ENCODE measurements at places on chromosomes 7 and 10.

DNA sequence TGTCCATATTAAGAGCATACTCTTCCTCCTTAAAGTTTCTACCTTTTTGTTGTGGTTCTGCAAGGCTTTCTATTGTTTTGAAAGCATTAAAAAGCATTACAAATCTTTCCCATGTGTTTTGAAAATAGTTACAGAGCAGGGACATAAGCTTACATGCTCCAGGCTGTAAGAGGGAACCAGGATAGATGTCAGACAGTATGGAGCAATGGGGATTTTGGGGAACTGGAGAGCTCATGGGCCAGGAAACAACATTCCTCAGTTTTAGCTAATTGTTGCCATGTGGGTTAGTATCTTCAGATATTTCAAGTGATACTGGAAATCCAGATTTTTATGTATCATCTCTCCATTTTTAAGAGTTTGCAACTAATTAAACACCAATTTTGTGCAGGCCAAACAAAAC, 3.5 kb downstream of the MDFIC start:
- DNase-seq = no peak

DNA sequence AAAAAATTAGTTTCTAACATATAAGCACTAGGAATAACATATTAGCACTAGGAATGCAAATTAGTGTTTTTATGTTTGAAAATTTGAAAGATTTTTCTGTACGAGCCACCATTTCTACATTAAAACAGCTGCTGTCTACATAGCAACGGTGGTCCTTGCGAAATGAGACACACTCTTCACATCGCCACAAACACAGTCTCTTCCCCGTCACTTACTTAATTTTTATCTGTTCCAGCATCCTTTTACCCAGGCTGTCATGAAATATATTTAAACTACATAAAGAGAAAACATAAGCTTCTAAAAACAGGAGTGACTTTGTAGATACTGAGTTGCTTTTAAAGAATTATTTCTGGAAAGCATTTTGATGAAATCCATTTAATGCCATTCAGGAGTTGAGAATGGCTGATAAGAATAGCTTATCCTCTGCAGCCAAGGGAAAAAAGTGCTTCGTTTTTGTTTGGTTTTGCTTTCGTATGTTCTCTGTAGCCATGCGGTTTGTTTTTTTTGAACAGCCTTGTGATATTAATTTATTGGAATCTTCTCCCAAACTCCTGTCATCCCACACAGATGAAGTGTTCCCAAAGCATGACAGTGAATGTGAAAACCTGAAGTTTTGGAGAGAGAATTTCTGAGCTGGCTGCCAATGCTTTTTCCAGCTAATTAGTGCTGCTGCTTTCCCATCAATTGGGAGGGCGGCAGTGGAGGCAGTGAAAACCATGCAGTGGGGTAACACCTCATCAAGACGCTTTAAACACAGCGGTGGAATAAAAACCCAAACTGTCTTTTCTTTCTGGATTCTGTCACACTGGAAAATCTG, 603.7 kb upstream of the ADARB2 start:
- peak; percentile 1 for DNase-seq

DNA sequence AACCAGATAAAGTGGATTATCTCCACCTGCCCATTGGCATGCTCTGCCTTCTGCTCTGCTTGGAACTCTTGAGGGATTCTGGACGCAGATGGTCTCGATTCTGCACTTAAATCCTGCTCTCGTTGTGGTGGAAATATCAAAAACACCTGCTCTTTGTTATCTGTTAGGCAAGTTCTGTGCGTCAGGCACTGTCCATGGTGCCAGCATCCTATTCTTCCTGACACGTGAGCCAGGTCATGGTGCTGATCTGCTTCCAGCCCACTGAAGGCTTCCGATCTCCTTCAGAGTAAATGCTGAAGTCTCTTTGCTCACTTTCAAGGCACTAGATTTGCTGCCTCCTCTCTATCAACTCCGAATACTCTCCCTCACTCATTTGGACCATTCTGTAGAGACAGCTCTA, 505.6 kb downstream of the HTR7 start:
- no peak for DNase-seq

DNA sequence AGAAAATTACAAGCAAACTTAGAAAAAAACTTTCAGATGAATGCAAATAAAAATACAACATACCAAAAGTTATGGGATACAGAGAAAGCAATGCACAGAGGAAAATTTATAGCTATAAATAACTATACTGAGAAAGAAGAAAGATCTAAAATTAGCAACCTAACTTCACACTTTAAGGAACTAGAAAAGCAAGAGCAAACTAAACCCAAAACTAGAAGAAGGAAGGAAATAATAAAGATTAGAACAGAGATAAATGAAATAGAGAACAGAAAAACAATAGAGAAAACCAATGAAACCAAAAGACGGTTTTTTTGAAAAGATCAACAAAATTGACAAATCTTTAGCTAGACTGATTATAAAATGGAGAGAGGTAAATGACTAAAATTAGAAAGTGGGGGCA, 9.6 kb upstream of the STRA8 start:
- no peak for DNase-seq

- DNase-seq = no peak
These were observed 698.3 kb downstream of the PARD3 start for GRCh38 chr10:34116681-34117271.

DNA sequence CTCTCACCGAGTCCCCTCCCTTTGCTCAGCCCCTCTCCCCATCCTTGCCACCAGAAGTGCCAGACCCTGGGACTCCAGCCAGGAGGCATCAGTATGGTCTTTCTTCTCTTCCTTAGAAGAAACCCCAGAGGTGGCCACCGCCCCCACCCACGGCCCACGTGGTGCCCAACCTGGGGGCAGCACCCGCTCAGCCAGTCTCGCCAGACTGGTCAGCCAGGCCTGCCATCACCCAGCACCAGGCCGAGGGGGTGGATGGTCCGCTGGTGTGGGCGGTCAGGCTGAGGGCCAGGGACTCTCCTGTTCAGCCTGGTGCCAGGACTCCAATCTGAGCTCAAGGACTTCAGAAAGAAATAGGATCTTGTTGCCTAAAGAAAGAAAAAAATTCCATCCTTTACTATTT, 5.8 kb upstream of the CLDN4 start:
- DNase-seq = no peak

DNA sequence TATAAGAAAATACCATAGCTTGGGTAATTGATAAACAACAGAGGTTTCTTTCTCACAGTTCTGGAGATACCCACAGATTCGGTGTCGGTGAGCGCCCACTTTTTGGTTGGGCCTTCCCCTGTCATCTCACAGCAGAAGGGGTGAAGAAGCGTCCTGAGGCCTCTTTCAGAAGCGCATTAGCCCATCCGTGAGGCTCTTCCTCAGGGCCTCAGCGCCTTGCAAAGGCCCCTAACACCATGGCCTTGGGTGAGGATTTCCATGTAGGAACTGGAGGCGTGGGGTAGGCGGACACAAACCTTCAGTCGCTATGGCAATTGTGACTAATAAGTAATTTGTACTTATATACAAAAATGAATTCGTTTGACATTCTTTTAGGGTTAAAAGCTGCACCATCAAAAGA, 316.0 kb downstream of the PTPRN2 start:
- no peak for DNase-seq

DNA sequence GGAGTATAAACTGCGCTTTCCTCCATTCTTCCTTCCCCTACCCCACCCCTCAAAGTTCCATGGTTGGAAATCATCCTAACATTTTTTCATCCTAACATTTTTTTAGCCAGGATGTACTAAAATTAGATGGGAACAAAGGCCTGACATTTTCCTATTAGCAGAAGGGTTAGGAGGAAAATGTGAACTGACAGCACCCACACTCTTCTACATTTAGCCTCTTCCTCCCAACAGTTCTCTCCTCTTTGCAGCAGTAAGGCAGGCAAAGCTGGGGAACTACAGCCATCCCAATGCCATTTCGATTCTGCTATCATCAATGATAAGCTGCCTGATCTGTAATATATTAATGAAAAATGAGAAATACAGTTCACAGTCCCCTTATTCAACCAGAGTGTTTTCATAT, 11.4 kb upstream of the FAM53B start:
- no peak for DNase-seq

DNA sequence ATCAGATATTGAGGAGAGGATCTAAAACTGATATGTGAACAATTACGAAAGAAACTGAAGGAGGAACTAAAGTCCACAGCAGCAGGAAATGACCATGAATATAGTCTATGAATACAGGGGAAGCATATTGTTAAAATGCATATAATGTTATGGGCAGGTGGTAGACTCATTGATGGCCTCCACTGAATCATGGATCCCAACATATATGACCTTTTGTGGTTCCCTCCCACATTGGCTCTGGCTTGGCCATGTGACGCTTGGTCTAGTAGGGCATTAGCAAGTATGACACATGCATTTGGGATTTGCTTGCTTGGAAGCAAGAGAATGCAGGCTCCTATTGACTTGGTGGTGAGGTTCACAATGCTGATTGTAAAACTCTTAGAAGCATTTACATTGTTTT, 55.2 kb upstream of the RAB18 start:
- no peak for DNase-seq

DNA sequence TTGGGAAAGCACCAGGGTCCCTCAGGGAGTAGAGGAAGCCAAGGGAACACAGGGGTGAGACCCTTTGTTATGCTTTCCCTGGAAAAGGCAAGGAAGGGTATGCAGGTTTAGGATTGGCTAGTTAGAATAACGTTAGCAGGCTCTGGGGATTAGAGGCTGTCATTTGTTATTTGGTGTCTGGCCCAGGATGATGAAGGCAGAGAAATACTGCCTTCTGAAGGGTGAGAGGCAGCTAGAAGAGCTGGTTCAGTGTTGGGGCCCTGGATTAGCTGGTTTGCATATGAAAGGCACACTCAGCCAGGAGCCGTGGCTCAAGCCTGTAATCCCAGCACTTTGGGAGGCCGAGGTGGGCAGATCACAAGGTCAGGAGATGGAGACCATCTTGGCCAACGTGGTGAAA, 3.0 kb upstream of the PILRA start:
- DNase-seq = no peak

DNA sequence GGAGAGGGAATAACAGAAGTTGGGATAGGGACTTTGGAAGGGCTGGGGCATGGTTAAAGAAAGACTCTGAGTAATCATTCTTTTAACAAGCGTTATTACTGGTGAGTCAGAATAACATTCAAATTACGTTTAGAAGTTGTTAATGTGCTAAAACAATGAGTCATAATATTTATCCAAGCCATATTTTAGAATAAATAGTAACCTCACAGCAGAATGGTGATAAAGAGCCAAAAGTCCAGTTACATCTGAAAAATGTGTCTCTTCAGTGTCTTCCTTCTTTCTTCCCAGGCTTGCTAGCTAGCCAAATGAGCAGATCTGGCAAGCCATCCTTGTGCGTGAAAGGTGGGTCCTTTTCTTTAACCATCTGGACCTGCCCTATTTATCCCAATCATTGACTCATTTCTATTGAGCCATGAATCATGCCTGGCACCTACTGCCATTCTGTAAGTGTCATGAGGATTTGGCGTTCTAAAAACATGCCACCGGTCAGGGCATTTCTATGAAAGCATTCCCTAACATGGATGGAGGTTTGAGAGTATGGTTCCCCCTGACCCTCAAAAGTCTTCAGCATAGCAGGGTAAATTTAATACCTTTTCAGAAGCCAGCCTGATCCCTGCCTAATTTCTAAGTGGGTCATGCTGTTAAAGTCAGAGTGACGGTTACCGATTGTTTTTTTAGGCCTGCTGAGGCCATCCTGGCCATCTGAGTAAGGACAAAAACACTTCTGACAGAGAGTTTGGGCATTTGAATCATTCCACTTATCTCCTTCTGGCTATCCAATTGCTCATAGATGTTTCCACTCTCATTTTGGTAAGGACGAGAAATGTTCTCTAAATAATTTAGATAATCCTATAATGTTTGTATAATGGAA, 26.9 kb downstream of the MYPN start:
- peak; percentile 36 for DNase-seq

GRCh38 chr10:31036209-31036608, 4.5 kb upstream of the ZNF438 start:
- no peak for DNase-seq

DNA sequence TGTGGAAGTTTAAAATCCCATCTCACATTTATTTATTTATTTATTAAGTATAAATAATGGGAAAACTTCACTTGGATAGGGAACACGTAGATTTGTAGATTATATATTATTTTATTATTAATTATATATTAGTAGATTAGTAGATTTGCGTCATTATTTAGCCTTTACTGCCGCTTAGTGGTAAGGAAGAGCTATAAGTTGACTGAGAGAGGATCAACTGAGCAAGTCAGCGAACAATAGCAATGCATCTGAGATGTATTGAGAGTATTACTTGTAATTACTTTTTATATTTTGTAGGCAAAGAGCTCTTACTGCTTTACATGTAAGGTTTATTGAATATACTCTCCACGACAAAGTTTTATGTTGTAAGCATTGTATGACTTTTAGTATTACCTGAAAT, 244.5 kb upstream of the ANKRD30A start:
- peak; percentile 11 for DNase-seq

GRCh38 chr10:93071674-93072224, 1.9 kb upstream of the CYP26A1 start:
- no peak for DNase-seq
